ENCODE measurements at places on chromosomes 12 and 14.

DNA sequence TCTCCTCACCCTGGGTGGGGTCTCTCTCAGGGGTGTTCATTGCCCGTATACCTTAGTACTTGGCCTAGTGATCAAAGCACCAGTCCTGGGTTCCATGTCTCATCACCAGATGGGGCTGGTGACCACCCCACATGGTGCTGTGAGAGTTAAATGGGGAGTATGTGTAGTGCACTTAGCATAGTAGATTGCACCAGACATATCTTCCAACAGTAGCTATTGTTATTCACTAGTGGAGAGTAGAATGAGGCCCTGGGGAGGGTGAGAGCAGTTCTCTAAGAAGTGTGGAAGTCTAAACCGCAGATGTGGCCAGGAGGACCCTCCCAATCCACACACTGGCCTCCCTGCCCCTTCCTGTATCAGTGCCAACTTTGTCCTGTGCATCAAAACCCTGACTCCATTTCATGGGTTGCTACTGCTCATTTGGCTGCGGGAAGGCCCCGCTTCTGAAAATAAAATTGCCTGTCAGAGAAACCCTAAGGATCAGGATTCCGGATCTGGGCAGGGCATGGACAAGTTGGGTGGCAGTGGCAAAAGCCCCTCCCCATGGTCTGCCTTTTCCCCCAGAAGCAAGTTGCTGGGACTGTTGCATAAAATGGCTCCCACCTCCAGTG is 4.4 kb downstream of the CD9 start:
- DNase-seq: no peak

GRCh38 chr12:76123259-76124212 is 39.1 kb upstream of the NAP1L1 start:
- no peak for DNase-seq

DNA sequence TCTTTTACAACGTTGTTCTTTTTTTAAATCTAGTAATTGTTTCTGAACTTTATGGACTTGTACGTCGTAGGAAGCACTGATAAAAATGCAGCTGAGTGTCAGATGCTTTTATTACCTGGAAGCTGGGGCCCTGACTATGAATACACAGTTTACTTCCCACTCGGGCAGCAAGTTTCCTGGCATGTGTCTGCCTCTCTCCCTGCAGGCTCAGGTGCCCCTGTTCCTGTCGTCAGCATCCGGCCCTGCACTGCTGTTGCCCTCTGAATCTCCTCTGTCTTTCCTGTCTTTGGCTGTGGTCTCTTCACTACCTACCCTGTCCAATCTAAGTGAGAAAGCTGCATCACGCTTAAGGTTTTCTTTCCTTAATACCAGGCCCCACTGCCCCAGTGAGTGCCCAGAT is 75.8 kb downstream of the PELI2 start:
- no peak for DNase-seq

DNA sequence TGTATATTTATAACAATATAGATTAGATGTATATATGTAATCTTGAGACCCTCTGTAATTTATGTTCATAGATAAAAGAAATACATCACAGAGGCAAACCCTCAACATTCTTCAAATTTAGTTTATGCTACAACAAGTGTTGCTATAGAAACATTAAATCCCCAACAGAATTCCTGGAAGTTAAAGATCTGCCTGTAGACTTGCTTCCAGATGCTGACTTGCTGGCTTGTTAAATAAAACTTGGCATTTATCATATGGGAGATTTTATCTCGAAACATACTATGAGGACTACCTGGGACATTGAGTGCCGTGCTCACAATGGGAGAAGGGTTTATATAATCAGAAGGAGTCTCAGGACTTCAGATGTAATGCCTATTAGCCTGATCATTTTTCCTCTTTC is 136.3 kb upstream of the PLXNC1 start:
- no peak for DNase-seq

GRCh38 chr12:1391722-1392121 is 202.7 kb downstream of the FBXL14 start:
- DNase-seq: no peak

DNA sequence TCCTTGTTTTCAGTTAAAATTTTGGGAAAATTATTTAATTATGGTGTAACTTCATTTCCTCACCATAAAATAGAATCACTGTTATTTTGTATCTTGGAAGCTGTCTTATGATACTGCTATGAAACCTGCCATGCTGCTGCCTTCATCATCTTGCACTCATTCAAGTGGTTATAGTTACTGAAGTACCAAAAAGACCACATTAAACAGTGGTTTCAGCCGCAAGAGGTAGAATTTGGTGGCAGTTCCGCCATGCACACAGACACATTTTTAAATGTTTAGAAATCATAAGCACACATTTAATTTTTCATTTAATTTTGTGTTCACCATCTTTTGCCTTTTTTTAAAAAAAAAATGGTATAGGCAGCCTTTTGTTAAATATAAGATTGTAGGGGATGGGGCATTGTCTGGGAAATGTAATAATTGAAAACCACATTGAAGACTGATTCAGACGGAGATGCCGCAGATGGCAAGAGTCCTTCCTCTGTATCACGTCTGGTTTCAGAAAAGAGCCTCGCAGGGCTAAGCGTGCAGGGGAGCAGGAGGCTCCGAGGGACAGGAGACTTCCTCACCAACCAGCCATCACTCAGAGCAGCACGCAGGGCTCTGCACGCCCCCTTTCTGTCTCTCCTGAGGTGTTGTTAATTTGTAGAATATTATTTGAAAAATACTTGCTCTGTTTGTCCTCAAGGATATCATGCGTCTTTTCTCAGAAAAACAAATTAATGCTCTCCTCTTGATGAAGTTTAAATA is 115.2 kb upstream of the PELI2 start:
- DNase-seq: no peak

- no peak for DNase-seq
These were observed 25.8 kb downstream of the KTN1 start for GRCh38 chr14:55605793-55606192.

DNA sequence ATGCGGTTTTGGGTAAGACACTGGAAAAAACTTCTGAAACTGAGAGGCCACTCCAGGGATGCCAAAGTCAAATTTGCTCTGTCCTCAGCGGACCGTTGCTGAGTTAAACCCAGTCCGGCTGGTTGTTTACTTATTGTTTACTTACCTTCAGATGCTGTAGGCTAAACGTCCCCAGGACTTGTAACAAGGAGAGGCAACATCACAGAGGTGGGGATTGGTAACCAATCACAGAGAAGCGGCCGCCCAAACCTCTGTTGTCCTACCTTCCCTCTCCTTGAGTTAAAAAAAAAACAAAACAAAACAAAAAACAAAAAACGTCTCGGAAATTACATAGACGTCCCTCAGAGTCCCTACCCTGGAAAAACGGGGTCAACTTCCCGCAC is 380 bp downstream of the ANO2 start:
- DNase-seq: no peak

DNA sequence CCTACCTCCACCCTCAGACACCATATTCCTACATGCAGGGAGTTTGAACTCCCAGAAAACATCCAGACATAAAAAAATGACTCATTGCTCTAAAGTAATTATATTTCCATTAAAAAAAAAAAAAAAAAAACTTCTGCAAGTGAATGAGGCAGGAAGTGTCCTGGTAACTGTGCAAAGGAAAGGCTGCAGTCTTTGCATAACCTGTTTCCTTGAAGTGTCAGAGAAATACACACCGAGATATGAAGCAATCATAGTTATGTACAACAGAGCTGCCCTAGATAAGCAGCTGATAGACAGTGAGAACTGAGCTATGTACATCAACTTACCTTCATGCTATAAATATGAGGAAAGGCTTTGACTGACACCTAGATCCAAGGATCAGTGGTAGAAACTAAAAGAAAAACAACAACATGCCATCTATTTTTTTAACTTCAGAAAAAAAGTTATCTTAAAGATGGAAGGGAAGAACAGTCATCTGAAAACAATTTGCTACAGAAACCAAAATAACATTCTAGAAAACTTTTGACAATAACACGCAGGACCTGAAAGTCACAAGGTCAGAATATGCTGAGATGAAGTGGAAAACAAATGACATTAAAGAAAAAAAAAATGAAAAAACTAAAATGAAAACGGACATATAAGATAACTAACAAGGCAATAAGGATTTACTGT is 263.2 kb downstream of the SEC23A start:
- no peak for DNase-seq

- DNase-seq: no peak
These were observed 57.5 kb upstream of the PTGR2 start for GRCh38 chr14:73794146-73794545.

DNA sequence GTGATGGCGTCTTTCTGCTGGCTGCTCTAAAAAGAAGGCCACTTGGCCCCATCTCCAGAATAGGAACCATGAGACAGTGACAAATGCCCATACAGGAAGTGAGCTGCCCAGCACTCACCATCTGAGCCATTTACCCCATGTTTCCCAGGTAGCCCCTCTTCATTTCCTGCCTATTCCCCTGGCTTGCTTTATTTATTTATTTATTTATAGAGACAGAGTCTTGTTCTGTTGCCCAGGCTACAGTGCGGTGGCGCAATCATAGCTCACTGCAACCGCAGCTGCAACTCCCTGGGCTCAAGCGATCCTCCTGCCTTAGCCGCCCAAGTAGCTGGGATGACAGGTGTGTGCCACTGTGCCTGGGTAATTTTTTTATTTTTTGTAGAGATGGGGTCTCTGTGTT is 71.2 kb downstream of the RIN3 start:
- DNase-seq: no peak

DNA sequence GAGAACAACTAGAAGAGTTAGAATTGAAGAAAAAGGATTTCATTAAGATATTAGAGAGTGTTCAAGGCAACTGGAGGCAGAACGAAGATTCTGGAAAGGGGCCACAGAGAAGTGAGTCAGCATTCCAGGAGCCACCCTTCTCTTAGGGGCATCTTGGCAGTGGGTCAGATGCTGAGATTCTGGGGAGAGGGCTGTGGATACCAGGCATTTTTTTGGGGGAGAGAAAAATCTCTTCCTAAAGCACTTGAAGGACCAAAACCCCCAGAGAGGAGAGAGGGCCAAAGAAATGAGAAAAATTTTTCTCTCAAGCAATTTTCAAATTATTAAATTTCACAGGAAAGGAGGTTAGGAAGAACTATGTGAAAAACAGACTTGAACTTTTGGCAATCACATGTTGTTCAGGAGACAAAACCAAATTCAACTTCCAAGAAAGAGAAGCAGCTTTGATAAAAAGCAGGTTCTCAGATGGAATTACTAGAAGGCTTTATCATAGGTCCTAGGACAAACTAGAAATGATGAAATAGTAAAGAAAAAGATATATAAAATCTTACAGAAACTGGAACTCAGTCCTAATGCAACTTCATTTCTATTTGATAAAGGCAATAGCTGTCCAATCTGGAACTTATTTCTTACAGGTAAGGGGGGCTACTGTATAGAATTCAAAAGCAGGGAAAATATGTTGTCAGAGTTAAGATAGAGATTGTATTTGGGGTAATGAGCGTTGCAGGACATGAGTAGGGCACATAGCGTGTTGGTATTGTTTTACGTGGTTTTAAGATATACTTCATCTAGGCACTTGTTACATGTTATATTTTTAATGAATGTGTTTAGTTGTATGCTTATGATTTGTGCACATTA is 1.1 kb upstream of the CLEC2D start:
- no peak for DNase-seq

- no peak for DNase-seq
These were observed 24.1 kb upstream of the NRDE2 start for GRCh38 chr14:90355540-90356518.

- DNase-seq: no peak
These were observed 8.4 kb upstream of the KRT80 start for GRCh38 chr12:52200086-52200780.

DNA sequence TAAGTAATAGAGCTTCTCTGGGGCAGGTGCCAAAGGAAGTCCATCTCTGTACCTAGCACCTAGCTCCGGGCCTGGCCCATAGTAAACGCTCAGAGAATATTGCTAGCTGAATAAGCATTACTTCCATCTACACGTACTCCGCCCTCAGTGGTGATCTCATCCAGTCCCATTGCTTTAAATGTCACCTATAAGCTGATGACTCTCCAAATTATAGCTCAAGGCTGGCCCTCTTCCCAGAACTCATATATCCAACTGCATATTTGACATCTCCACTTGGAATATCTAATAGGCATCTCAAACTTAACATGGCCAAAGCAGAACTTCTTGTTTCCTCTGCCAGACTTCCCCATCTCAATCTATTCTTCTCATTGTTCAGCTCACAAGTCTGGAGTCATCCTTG is 6.9 kb upstream of the DYNLL1 start:
- DNase-seq: no peak

DNA sequence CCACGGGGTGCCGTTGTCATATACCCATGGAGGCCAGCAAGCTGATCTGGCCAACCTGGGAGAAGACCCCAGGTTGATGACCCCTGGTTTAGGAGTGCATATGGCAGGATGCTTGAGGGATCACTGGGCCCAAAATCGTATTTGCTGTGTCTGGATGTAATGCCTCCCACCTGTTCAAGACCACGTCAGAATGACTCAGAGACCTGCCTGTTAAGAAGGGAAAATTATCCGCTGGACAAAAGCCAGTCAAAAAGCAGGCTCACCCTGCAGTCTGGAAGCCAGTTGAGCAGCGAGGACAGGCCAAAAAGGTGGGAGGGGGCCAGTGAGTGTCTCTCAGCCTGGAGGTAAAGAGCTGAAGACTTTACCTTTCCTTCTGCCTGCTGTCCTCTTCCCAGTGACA is 449.2 kb downstream of the DPF3 start:
- no peak for DNase-seq

- DNase-seq: peak; percentile 13
These were observed 364.5 kb downstream of the PAWR start for GRCh38 chr12:79326222-79326621.

- DNase-seq: no peak
These were observed 52.5 kb downstream of the ADGRD1 start for GRCh38 chr12:131006036-131006735.

DNA sequence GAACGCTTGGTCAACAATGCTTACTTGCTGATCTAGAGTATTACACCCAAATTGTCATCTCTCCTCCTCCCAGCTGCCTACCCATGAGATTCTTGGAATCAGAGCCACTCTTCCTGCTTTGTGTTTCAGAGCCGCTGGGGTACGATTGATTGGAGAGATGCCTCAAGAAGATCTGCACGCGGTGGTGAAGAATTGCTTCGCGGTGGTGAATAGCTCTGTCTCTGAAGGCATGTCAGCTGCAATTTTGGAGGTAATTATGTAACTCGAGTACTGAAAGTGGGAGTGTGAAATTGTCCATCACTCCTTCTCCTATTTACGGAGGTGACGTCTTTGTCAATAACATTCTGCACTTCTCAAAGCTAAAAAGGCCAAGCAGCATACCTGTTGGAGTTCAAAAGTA is 93.9 kb downstream of the GLT1D1 start:
- no peak for DNase-seq

All from NCI-H2081 (cell line).